ENCODE measurements at places on chromosomes 12 and 14.

DNA sequence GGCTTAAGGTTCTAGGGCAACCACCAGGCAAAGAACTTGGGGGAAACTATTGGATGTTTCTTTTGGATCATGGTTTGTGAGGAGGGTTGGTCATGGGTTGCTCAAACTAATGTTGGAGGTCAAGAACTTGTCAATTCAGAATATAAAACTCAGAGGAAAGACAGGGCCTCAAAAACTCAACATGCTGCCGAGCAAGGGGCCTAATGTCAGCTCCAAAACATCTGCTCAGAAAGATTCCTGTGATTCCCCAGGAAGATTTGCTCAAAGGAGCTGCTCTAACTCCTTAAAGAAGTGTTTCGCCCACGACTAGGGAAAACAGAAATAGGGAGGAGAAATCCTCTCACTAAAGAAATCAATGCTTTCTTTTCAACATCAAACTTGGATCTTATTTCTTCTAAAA lies 3.7 kb upstream of the IGF1 start:
- no peak for DNase-seq

DNA sequence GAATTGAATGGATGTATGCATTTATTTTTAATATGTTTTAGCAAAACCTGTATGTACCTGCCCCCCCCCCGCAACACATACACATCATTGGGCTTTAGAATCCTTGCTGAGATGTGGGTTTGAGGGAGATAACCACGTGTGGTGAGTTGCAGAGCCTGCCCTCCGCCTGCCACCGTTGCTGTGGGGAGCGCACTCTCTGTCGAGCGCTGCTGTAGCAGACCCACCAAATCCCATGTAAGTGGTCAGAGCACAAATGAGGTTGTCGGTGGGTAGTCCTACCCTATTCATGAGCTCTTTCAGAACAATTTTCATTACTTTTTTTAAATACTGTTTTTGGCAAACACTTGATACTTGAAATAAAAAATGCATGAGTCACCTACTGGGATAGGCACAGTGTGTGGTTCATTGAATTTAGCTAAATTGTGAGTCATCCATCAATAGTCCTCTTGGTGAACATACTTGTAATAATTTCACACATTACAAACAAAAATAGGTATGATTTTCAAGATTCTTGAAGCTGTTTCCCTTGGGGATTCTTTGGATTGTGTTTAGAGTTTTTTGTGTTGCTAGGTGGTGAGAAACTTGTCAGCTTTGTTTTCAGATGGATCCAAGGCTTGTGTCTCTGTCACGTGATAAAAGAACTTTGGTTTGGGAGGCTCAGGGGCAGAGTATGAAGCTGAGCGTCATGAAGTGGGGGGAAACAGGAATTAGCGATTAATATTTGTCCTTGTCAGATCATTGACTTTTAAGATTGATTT lies 107.6 kb downstream of the PTCSC3 start:
- DNase-seq, result peak; percentile 30

GRCh38 chr14:54692284-54692772 lies 125.4 kb downstream of the SAMD4A start:
- DNase-seq, result no peak

- DNase-seq, result no peak
Observed at GRCh38 chr12:96570579-96570978, 81.2 kb downstream of the CFAP54 start.

DNA sequence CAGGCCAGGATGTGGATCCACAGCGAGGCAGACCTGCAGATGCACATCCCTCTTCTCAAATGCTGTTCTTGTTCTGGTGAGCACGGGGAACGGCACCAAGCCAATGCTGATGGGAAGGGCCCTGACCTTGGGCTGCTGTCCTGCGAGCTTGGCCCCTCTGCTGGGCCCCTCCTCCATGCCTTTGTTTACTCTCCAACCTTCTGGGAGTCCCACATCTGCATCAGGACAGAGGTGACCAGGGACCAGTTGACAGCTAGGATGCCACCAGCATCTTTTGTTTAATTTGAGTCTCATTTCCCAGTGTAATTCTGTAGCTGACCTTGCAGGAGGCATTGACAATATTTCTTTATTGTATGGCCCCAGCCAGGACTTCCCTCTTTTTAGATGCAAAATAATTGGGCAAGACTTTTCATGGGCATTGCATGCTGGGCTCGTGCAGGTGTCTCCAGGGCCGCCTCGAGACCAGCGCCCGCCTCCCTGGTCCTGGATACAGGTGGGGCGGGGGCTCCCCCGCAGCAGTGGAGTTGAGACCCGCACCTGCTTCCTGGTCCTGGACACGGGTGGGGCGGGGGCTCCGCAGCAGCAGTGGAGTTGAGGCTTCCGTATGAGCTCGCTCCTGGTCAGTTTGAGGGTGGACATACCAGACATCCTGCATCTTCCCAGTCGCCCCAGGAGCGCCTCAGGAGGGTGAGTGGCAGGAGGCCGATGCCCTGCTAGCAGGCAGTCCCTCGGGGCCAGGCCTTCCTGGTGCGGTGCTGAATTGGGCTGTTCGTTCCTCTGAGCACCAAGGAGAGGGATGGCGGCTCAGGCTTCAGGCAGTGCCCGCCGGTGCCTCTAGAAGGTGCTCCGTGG lies 11.4 kb downstream of the PACS2 start:
- DNase-seq, result no peak

GRCh38 chr12:24778486-24779304 lies 170.2 kb downstream of the BCAT1 start:
- DNase-seq, result peak; percentile 76

DNA sequence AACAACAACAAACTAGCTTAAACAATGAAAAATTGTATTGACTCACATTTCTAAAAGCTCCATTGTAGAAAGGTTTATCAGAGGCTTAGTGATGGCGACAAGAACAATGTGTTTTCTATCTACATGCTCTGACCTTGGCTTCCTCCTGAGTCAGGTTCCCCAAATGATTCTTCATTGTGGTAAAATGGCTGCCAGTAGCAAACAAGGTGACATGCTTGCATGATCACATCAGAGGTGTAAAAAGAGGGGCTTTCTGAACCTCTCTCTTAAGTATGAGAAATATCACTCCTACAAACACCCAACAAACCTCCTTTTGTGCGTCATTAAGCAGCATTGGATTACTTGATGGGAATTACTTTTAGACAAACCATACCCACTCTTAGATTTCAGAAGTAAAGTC lies 252.4 kb upstream of the SYT1 start:
- no peak for DNase-seq

- peak; percentile 93 for DNase-seq
Observed at GRCh38 chr12:12032851-12033797, 37.6 kb upstream of the BCL2L14 start.

GRCh38 chr14:103628221-103628683 lies 759 bp upstream of the KLC1 start:
- peak; percentile 78 for DNase-seq

DNA sequence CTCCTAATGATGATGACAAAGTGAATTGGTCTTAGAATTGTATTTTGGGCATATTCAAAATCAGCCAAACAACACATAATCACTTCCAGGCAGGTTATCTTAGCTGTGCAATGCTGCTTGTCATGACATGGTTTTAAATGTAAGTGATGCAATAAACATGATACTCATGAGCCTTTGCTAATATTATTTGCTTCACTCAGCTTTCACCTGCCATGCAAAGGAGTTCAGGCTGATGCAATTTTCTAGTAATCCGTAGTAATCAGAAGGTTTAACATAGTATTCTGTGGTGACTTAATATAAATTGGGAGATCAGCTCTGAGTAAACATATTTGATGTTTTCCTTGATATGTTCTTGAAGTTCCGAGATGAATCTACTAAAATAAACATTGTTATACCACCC lies 29.1 kb downstream of the TMEM260 start:
- DNase-seq, result peak; percentile 66

Measured in SW480 (cell line).